NAMALWA (cell line): ENCODE measurements at places on chromosomes 12 and 14.

- no peak for DNase-seq
Measured at GRCh38 chr12:54296393-54297099, 4.3 kb downstream of the NFE2 start.

DNA sequence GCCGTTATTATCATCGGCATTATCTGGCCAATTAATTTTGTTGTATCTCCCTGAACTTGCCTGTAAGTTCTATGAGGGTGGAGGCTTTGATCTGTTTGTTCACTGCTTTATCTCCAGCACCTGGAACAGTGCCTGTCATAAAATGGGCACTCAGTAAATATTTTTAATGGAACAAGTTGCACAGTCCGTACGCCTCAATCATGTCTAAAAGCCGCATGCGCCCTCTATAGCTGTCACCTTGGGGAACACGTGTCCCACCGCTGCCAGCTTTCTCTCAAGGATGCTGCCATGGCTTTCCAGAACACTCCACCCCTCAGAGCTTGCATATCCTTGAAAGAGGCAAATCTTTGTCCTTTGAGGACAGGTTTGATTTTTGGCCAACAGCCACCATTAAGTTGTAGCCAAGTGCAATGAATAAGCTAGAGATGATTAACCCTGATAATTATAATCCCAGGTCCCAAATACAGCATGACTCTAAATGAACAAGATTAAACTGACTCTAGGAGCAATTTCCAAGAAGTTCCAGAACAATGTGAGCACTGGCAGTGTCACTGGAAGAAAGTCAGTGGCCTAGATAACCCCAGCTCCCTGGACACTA, 55.1 kb downstream of the ERH start:
- DNase-seq: no peak

GRCh38 chr12:108442067-108442466, 73.0 kb upstream of the FICD start:
- no peak for DNase-seq

DNA sequence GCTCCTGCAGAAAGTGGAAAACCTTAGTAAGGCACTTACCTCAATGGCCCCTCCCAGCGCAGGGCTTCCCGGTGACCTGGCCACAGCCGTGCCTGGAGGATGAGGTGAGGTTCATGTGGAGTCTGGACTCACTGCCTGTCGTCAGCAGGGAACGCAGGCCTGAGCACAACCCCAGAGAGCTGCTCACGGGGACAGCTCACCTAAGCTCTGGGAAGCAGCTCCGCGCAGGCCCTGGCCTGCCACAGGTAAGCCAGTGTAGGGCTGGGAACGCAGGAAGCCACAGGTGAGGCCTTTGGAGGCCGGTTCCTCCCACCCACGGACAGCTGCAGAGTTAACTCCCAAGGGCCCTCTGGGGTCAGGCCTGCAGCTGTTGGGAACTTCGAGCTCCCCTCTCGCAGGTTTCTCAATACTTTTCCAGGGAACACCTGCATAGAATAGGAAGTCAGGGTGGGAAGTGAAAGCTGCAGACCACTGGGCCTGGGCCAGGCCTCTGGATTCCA, 32.7 kb downstream of the ANAPC7 start:
- DNase-seq: no peak

- DNase-seq: no peak
Measured at GRCh38 chr14:78840898-78841297, 670.7 kb downstream of the NRXN3 start.

DNA sequence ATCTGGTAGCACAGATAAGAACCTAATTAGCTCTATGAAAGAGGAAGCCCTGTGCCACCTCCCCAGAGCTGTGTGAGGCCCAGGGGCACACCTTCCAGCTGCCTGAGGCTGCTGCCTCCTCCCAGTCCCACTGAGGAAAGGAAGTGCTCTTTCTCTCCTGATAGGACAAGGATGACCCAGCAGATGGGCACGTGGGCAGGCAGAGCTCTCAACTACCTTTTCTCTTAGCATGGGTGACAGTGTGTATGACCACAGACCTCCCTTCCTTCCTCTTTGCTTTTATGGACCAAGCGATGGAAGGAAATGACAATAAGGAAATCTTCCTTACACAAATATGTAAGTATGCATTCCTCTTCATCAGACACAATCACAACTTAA, 127.6 kb upstream of the AMIGO2 start:
- DNase-seq: peak; percentile 60

GRCh38 chr14:60151715-60152114, 13.5 kb downstream of the DHRS7 start:
- peak; percentile 72 for DNase-seq

DNA sequence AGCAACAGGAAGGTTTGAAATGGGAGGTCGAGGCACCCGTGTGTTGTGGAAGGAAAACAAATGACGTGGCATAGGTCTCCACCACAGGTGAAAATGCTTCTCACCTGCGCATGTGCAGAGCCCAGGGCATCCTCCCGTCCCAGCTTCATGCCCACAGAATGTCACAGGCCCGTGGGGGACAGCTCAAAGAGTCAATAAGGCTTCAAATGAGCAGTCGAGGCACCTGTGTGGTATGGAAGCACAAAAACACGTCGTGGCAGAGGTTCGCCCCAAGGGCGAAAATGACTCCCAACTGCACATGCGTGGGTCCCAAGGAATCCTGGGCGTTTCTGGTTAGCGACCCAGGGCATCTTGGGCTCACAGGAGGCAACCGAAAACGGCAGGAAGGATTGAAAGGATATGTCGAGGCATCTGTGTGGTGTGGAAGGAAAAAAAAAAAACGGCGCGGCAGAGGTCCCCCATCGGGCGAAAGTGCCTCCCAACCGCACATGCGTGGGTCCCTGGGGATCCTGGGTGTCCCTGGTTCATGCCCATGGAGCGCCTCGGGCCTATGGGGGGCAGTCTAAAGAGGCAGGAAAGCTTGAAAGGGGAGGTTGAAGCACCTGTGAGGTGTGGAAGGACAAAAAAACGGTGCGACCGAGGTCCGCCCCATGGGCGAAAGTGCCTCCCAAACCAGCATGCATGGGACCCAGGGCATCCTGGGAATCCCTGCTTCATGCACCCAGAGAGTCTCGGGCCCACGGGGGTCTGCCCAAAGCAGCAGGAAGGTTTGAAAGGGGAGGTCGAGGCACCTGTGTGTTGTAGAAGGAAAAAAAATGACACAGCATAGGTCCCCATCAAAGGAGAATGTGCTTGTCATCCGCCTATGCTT, 578.5 kb downstream of the ALG10 start:
- no peak for DNase-seq

DNA sequence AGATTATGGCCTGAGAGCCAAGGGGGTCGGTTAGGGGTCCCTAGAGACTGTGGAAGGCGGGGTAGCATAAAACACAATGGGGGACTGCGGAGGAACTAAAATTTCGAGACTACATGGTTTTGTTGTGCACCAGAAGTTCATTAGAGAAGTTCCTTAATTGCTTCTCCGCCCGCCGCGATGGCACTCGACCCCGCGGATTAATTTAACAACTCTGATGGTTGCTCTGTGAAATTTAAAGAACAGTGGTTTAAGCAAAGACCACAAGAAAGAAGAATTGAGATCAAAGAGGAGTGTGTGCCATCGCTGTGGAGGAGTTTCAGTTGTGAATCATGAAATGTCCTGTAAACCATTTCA, 1.4 kb upstream of the CCDC88C start:
- no peak for DNase-seq

DNA sequence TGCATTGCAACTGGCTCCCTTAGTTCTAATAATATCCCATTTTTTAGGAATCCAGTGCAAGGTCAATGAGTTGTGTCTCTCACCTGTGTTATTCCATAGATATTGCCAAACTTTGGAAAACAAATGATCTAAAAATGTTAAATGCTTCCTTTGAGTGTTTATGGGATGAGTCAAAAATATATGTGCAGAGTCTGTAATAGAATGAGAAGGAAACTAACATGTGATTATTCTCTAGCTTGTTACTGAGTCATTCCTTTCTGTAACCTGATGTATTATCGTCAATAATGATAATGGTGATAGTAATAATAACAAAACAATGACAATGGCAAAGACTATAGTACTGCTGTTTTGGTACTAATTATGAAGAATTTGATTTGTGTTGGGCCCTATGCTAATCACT, 11.5 kb downstream of the ACSS3 start:
- no peak for DNase-seq

- DNase-seq: peak; percentile 76
Measured at GRCh38 chr12:93419388-93420034, 22.2 kb downstream of the UBE2N start.

DNA sequence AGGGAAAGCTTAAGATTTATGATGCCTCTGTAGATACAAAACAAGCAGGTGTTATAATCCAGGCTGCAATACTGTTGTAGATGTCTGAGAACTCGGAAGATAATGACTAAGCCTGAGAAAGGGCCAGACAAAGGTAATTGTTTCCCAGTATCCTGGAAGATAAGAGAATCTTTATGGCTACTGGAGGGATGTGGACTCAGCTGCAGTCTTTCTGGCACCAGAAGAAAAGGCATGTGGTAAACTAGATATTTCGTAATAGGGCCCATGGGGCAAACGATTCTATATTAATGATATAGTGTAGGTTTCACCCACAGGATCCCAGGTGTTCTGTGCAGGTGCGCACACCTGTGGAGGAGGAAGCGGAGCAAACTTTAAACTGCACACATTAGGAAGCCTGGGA, 9.2 kb upstream of the APOLD1 start:
- DNase-seq: no peak

DNA sequence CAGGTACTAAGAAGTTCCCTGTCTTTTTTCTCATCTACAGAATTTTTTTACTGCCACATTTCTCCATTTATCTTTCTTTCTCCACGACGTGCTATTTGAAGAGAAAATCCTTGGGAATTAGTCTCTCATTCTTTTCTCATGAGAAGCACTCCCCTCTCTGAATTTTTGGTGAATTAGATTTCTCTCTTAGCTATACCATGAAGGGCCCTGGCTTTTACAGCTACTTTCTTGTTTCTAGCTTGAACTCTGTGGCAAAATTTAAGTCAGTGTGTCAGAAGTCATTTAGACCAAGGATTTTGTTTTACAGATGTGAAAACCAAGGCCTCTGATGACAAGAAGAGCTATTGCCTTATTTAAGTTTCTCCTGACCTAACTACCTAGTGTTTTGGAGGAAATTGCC, 213.1 kb downstream of the AEBP2 start:
- no peak for DNase-seq

GRCh38 chr14:39087493-39087892, 15.5 kb downstream of the SEC23A start:
- DNase-seq: no peak

DNA sequence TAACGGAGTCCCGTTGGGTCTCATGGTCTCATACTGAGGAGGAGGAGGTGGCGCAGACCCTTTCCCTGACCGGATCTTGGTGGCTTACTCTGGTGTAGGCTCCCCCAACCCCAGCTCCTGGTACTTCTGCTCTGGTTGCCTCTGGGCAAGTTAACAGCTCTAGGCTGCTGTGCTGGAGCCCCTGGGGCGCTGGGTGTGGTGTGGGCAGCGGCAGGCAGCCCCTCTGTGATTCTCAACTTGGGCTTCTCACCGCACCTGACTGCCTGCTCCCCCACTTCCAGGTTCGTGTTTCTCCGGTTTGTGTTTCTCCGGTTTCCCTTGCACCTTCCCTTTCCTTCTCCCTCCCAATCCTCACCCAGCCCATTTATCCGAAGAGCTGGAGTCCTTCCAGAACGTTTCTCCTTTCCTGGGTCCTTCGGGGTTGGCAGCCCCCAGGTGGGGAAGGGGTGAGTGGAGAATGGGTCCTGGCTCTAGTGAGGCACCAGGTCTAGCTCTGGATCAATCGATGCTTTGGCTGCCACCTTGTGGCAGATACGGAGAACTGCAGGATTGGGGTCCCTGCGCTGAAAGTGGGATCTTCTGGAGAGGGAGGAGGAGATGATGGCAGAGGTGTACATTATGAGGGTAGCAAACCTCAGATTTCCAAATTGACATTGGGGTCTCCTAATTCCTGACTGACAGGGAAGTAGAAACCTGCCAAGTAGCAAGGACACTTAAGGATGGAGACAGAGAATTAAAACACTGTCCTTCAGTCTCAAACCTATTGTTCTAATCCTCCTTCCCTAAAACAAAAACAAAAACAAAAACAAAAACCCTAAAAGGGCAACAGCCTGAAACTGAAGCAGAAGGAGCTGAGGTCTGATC, 8.3 kb downstream of the CISTR start:
- DNase-seq: peak; percentile 82

DNA sequence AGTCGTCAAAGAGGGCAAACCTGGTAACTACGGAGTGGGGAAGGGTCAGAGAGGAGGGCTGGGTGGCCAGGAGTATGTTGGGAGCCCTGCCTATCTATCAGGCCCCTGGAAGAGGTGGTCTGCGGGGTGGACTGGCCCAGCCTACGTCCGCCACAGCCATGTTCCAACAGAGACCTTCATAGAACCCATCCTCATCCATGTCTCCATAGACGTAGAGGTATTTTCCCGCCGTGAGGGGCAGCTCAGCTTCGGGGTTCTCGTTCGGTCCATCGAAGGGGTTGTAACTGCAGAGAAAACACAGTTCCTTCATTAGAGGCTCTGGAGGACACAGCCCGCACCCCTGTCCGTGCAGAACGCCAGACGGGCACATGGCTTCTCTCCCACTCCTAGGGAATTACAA, 107.3 kb downstream of the PIWIL1 start:
- DNase-seq: no peak

- no peak for DNase-seq
Measured at GRCh38 chr12:124184456-124184855, 110.4 kb upstream of the RFLNA start.

DNA sequence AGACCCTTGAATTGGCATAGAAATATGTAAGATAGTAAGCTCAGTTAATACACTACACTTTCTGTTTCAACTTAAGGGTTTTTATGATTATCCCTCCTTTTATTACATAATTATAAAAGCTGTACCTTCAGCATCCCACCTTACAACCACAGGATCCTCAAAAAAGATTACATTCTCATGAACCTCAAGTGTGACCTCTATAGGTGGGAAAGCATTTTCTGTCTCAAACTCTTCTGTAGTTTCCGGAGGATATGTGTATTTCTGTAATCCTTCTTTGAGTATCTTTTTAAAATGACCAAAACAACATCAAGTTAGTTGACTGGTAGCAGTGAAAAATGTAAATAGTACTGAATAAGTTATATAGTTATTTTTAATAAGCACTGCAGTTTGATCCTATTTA, 75.9 kb downstream of the DNAI7 start:
- no peak for DNase-seq

DNA sequence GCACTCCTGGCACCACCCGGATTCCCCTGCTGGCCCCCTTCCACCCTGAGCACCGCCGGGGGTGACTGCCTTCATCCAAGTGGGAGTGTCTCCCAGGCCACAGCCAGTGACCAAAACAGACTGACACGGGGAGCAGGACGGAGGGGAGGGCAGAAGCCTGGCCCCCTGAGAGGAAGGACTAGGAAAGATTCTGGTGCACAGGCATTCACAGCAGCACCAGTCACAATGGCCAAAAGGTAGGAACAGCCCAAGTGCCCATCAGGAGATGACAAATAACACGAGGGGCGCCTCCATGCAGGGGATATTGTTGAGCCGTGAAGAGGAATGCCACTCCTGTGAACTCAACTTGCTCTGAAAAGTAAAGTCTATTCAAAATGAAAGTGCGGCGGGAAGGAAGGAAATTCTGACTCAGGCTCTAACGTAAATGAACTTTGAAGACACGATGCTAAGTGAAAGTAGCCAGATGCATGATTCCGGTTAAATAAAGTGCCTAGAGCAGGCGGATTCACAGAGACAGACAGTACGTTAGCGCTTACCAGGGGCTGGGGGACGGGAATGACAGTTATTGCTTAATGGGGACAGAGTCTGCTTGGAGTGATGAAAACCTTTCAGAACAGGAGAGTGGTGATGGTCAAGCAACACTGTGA, 146.1 kb upstream of the NCOR2 start:
- peak; percentile 30 for DNase-seq

- no peak for DNase-seq
Measured at GRCh38 chr14:64715146-64715627, 11.0 kb downstream of the PLEKHG3 start.

- no peak for DNase-seq
Measured at GRCh38 chr12:79546466-79547043, 144.2 kb downstream of the PAWR start.

- no peak for DNase-seq
Measured at GRCh38 chr12:78028426-78028825, 197.7 kb downstream of the NAV3 start.
